ENCODE measurements at places on chromosomes 16 and 17. TPM values are rescaled to one million over a fixed set of nuclear protein-coding genes. Genes with fewer than 3 reads are reported as not detected.

The MPP2 gene
- 0.65 TPM for total RNA-seq

The TPSAB1 gene
- 31.8 TPM for total RNA-seq

The MMD gene
- total RNA-seq = 136 TPM

The TEX19 gene
- total RNA-seq = not detected

The PLA2G10 gene
- total RNA-seq = not detected

The KRTAP4-4 gene
- total RNA-seq = not detected

The HCRT gene
- not detected for total RNA-seq

The KRTAP17-1 gene
- not detected for total RNA-seq

The LDHD gene
- total RNA-seq = 21.6 TPM

The P2RX5 gene
- not detected for total RNA-seq

The HOXB3 gene
- total RNA-seq = 5.1 TPM

The DCTN5 gene
- total RNA-seq = 35.8 TPM

The GABARAP gene
- total RNA-seq = 467 TPM

The CSH2 gene
- not detected for total RNA-seq

The SP6 gene
- 1.3 TPM for total RNA-seq

The KRT32 gene
- not detected for total RNA-seq

The SHISA6 gene
- 1.9 TPM for total RNA-seq

The CAPN15 gene
- total RNA-seq = 14.3 TPM

The KCNG4 gene
- total RNA-seq = not detected

The ACSM5 gene
- total RNA-seq = 30.6 TPM

The CES5A gene
- total RNA-seq = not detected

The LCAT gene
- total RNA-seq = 16.2 TPM

The SEPTIN12 gene
- total RNA-seq = not detected

The HSPB9 gene
- total RNA-seq = not detected

The VMO1 gene
- total RNA-seq = 54.9 TPM

The NSMCE1 gene
- 40.5 TPM for total RNA-seq

The UTS2R gene
- total RNA-seq = not detected

The SOST gene
- not detected for total RNA-seq

The TERF2IP gene
- total RNA-seq = 49.1 TPM

The ZNF771 gene
- 17.2 TPM for total RNA-seq

The AGRP gene
- not detected for total RNA-seq

The INO80E gene
- 8.5 TPM for total RNA-seq

The GALR2 gene
- total RNA-seq = not detected

The SLC16A6 gene
- total RNA-seq = 0.98 TPM

The HEATR9 gene
- not detected for total RNA-seq

The KRT20 gene
- not detected for total RNA-seq

The SDR42E2 gene
- total RNA-seq = not detected

The DNAI2 gene
- not detected for total RNA-seq

The BRIP1 gene
- 1.1 TPM for total RNA-seq

The DLX4 gene
- not detected for total RNA-seq

The CD300LB gene
- total RNA-seq = 36.4 TPM

The USP43 gene
- 0.22 TPM for total RNA-seq

The OR1F1 gene
- total RNA-seq = not detected

The TELO2 gene
- 10.8 TPM for total RNA-seq

The ATP2C2 gene
- total RNA-seq = not detected

The GLIS2 gene
- total RNA-seq = 2.1 TPM

The SLC52A1 gene
- not detected for total RNA-seq

The EFNB3 gene
- 0.82 TPM for total RNA-seq

The ORC6 gene
- total RNA-seq = 1.1 TPM

The KCNH4 gene
- total RNA-seq = not detected

All from subcutaneous adipose tissue (tissue), 4 donors.